RPMI8226 (cell line): ENCODE measurements at places on chromosomes 4 and X.

GRCh38 chrX:136954930-136955329, 74.4 kb upstream of the RBMX start:
- peak; percentile 8 for DNase-seq

GRCh38 chr4:132123870-132124623, 1025.0 kb upstream of the PCDH10 start:
- DNase-seq: peak; percentile 2

GRCh38 chr4:13454786-13455185, 29.4 kb downstream of the RAB28 start:
- no peak for DNase-seq

- DNase-seq: no peak
These were observed 207.0 kb downstream of the IDS start for GRCh38 chrX:149298111-149298510.

DNA sequence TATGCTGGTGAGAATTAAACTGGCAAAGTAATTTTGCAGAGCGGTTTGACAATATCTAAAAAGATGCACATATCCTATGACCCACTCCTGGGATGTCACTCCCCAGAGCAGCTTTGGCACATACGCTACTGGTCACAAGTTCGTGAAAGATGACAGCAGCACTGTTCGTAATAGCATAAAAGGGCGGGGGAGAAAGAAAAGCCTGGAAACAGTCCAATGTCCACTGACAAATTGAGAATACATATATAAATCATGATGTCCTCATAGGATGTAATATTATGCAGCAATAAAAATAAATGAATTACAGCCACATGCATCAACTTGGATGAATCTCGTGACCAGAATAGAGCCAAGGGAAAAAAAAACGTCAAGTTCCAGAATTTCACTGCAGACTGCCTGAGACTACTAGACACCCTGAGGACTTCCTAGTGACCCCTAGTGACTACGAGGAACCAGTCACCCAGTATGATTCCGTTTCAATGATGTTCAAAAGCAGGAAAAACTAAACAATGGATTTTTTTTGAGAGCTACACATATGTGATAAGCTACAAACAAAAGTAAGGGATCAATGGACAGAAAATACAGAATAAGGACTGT, 1.8 kb downstream of the PCSK1N start:
- peak; percentile 8 for DNase-seq

DNA sequence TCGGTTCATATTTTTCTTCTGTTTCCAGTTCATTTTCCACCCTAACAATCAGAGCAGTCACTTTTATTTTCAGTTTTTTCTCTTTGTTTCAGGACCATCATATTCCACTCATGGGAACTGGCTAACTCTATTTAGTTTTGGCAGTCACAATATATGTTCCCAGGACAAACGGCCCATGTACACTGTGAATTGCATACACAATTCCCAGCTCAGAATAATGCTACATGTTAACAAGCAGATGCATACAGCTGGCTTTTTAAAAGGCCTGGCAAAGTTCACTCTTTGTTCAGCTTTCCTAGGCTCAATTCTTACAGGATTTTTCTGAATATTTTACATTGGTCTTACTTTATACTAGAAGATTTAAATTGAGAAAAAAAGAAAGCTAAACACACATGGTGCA, 224.9 kb downstream of the ANKRD50 start:
- DNase-seq: no peak

GRCh38 chr4:56434599-56435139, 746 bp downstream of the PPAT start:
- DNase-seq: peak; percentile 63

- DNase-seq: no peak
These were observed 179.1 kb upstream of the NDST4 start for GRCh38 chr4:115292320-115293092.

- no peak for DNase-seq
These were observed 9.7 kb downstream of the TECRL start for GRCh38 chr4:64399313-64400109.

DNA sequence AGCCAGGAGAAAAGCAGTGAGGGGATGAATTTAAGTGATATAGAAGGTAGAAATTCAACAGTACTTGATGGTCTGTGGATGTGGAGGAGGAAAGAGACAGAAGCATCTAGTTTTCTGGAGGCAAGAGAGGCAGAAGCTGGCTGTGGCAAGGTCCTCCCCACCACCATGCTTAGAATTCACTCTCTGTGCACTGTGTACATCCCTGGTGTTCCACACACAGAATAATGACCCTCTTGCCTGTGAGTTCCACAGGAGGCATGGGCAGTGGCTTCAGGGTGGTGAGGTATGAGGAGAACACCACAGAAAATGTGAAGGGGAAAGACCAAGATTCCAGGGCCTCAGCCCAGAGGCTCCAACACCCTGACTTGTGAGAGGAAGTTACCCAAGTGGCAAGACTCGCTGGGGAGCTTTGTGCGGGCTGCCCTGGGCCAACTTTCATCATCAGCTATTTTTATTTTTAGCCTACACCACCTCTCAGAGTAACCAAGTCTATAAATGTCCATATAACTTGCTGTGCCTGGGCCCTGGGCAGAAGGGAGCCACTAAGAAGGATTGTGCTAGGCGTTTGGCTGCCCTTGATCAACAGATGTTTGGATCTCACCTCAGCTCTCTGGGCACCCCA, 7.8 kb upstream of the INTS6L start:
- DNase-seq: peak; percentile 63

GRCh38 chr4:35025152-35025834, 1219.0 kb downstream of the ARAP2 start:
- DNase-seq: no peak

GRCh38 chr4:79512363-79512762, 104.3 kb upstream of the GK2 start:
- no peak for DNase-seq

DNA sequence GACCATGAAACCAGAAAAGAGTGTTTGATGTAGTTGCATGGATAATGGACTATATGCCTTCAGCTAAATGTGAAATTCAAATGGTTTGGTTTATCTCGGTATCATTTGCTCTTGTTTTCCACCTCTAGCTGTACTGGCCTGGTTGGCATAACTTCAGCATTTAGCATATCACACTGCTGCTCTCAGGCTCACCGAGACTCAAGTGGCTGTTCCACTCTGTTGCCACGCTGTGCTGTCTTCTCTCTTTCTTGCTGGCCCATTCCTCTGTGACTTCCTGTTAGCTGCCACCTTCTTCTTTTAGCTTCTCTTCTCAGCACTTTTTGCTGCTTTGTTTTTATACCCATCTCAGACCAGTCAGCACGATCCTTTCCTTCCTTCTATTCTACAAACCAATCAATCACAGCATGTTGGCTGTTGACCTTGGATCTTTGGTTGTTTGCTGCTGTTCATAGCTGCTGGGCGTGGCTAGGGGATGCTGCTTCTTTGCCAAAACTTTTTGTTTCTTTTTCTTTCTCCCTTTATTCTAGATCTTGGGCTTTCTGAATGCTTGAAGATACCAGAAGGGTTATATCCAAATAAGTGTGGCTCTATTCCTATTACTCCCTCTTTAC, 24.0 kb downstream of the INTS6L start:
- DNase-seq: no peak

GRCh38 chr4:176814770-176815169, 22.0 kb upstream of the VEGFC start:
- DNase-seq: no peak

DNA sequence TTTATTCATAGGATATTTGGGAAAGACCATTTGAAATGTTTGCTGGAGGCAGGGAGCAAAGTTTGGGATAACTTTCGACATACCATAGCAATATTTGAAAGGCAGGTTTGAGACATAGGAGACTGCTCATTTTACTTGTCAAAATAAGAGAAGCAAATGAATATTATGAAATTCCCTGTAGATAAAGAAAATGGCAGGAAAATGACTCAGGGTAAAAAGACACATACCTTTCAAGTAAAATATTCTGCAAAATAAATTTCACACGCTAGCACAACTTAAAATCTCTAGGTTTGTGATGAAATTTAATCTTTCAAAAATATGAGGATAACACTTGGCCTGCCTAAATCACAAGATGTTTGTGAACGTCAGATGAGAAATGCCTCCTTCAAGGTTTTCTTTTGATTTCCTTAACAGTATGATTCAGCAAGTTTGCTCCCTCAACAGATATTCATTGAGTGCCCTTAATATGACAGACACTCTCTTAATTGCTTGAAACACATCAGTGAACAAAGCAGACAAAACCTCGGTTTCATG, 6.6 kb downstream of the TMEM156 start:
- DNase-seq: no peak

DNA sequence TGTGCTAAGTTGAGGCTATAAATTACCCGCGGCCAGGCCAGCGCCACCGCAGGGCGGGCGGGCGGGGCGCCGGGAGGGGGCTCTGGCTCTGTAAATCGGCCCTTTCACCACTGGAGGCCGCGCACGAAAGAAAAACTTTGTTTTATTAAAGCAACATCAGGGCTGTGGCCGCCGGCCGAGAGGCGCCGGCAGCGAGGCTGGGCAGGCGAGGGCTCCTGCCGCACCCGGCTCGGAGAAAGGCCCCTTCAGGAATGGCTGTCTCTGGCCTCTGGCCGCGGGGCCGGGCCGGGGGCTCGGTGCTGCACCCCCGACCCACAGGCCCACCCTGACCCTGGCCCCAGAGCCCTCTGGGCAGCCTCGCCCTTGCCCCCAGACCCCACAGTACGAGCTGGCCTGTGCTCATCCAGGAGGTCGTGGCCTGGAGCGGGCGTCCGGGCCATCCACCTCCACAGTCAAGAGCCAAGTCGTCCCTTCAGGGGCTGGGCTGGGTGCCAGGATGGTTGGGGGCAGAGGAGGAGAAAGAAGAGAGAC, 29.5 kb upstream of the FGFR3 start:
- DNase-seq: peak; percentile 68

DNA sequence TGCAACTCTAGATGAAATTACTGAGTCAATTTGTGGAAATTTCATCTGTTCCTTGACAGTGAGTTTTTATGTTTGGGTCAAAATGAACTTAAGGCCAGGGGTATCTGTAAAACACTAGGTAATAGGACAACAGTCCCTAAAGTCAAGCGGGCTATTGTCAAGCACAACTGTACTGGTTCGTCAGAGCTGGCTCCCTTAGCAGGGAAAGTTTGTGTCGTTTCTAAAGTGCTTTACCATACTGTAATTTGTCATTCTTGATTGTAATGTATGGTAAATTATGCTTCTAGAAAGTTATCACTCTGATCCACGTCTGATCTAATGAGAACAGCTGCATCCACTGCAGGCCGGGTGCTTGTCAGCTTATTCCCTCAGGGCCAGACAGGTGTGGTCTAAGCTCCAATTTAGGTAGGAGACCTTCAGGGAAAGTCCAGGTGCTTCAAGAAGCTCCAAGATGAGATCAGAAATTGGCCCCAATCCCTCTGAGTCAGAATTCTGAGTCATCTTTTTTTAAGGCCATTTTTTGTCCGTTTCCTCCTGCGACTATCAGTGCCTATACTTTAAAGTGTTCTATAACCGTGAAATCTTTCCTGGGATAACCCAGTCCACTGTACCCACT, 92.2 kb downstream of the PALLD start:
- peak; percentile 20 for DNase-seq

DNA sequence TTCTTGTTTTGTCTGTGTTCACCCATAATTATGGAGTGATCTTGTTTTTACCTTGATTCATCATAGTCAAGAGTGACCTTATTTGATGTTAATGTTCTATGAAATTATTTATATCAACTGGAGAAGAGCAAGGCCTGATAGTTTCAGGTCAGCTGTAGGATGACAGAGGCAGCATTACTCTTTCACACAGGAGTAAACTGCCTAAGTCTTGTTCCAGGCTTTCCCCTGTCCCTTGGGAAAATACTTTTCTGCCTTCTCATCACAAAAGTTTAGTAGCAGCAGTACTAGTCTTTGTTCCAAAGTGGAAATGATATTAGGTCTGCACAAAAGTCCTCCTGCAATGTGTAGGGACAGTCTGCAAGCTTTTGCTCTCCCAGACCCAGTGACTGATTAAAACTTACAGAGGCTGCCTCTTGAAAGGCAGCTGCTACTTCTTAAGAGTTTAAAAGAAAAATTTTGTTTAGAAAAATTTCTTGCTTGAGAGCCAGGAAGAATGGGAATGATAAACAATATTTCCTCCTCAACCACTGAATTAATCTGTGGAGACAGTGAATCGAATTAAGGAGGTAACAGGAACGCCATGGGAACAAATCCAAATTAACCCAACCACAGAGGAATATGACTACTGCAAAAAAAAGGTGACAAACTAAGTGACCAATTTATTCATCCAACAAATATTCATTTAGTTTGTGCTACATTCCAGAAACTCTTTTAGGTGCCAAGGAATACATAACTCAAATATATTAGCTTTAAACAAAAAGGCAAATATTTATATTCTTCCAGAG, 991.4 kb upstream of the PABPC4L start:
- no peak for DNase-seq

DNA sequence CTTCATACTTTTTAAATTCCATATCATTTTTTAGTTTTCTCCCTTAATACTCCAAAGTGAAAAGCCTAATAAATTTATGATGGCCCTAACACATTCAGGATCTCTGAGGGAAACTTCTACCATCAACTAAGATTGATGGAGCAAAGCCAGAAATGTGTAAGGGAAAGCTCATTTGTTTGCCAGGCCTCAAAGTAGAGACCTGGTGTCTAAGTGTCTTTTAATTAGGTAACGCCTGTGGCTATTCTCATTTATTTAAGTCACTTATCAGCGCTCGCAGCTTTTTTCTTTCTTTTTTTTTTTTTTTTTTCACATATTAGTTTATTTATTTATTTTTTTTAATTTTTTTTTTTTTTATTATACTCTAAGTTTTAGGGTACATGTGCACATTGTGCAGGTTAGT, 242.4 kb downstream of the TMA16 start:
- DNase-seq: no peak

GRCh38 chrX:45719751-45720501, 519.2 kb upstream of the DIPK2B start:
- no peak for DNase-seq

GRCh38 chrX:132819711-132820264, 138.6 kb downstream of the HS6ST2 start:
- DNase-seq: no peak

- no peak for DNase-seq
These were observed 112.9 kb downstream of the SHISA3 start for GRCh38 chr4:42510225-42510624.

- no peak for DNase-seq
These were observed 207.2 kb upstream of the GPRIN3 start for GRCh38 chr4:89514811-89515210.

GRCh38 chr4:12221031-12221430, 792.3 kb upstream of the HS3ST1 start:
- no peak for DNase-seq

DNA sequence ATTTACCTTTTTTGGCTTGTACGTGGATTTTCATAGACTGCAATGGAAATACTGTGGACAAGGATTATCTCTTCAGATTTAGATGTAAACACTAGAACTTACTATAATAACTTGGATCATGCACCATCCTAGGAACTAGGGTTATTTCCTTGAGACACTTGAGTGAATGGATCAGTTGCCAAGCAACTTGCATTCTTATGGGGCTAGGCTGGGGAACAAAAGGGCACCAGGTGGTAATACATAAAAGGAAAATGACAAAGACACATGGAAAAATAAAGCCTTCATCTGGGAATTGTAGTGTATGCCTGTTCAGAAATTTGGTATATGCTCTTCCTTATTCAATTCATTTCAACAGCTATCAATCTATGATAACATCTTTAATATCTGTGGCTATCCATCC, 247.1 kb downstream of the SPRY1 start:
- DNase-seq: no peak

- peak; percentile 83 for DNase-seq
These were observed 136.4 kb downstream of the AMELX start for GRCh38 chrX:11429538-11430085.

GRCh38 chrX:130884627-130885026, 18.4 kb downstream of the ENOX2 start:
- DNase-seq: no peak

- DNase-seq: no peak
These were observed 30.3 kb downstream of the ATP11C start for GRCh38 chrX:139902559-139902958.
